G401 (cell line): ENCODE measurements at places on chromosomes 12 and 14.
A peak's percentile ranks its signal among the peaks of the same experiment; 100 is the strongest.

- no peak for DNase-seq
Observed at GRCh38 chr12:131642101-131642540, 68.8 kb upstream of the SFSWAP start.

- peak; percentile 19 for DNase-seq
Observed at GRCh38 chr12:76272287-76272686, 75.9 kb downstream of the BBS10 start.

GRCh38 chr12:124273630-124274029 is 21.3 kb upstream of the RFLNA start:
- peak; percentile 13 for DNase-seq

GRCh38 chr12:82027612-82028011 is 268.5 kb upstream of the PPFIA2 start:
- DNase-seq: no peak

- no peak for DNase-seq
Observed at GRCh38 chr12:43937947-43938346, 102.1 kb downstream of the TMEM117 start.

GRCh38 chr12:1091350-1091749 is 100.3 kb downstream of the ERC1 start:
- DNase-seq: peak; percentile 45

DNA sequence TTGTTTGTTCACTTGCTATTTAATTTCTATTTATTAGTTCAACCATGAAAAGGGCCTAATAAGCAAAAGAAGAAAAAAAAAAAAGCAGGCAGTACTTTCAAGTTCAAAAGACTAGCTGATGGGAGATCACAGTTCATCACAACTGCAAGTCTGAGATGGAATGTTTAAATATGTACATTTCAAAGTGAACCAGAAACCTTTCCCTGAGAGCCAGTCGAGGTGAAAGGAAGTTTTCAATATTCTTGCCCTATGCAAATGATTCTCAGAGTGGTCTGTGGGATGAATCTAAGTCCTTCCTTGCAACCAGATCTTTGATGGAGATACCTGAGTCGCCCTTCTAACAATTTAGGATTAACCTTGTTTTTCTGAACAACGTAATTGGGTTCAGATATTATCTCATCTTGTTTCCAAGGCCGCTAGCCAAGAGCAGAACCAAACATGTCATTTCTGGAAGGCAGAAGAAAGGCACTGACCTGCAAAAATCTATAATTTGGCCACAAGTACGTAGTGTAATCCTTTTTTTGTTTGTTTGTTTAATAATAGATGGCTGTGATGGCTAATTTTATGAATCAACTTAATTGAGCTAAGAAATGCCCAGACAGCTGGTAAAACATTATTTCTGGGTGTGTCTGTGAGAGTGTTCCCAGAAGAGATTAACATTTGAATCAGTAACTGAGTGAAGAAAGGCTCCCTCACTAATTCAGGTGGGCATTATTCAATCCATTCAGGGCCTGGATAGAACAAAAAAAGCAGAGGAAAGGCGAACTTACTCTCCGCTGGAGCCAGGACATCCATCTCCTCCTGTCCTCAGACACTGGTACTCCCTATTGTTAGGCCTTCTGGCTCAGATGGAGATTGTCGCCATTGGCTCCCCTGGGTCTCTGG is 171.1 kb upstream of the TMPO start:
- no peak for DNase-seq

DNA sequence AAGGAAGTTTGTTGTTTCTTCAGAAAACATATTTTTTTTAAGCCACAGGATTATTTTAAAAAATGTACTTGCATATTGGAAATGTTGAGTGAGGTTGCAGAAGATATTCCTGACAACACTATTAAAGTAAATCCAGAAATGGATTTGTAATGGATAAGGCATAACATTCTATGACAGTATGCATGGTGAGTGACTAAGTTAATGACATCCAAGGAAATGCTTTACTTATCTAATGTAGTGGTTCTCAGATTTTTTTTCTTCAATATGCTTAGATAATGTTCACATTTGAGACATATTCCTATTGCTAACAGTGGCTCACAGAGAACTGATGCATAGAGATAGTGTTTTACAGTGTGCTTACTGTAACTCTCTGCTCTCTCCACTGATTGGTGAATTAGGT is 49.4 kb downstream of the ZDHHC17 start:
- no peak for DNase-seq

DNA sequence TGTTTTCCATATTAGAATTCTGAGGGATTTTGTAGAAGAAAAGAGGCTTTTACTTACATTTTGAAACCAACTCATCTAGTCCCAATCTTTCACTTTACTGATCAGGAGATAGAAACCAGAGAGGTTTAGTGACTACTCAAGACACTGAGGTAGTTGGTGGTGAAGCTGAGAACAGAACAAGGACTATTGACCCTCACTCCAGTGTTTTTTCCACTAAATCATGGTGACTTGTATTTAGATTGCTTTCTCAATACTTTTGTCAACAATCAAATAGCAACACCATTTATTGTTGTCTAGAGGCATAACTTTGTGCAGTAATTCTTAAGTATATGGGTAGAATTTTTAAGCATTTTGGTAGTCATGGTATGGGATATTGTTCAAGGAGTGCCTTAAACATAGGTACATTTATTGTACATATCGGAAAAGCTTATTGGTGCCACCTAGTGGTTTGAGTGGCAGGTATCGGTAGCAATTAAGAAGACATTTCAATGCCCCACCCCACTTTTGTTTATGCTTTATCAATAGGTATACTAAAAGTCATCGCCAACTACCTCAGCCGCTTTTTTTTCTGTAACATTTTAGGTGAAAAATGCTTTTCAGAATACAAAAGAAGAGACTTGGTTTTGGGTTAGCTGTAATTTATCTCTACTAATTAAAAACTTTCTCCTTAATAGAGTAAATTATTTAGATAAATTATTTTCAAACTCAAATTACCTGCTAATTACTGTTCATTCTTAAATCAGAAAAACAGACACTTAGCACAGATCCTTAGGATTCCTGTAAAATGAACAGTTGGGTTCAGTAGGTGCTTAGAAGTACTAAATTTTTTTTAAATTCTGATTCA is 47.3 kb upstream of the PAWR start:
- DNase-seq: peak; percentile 65

GRCh38 chr12:87923361-87923760 is 105.8 kb downstream of the C12orf50 start:
- no peak for DNase-seq

DNA sequence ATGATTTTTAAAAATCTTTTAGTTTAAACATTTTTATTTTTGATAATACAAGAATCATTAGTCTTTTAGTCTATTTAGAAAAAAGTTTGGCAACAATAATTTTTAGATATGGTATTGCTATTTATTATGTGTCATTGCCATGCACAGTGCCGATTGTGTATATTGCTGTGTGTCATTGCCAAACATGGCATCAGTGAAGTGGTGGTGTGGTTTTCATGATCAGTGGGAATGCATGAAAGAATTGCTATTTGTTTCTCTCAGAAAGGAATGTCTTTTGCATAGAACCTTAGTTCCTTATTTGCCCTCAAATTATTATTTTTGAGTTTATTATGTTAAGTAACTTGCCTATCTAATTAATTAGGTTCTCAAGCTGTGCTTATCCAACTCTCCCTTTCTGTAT is 397.5 kb upstream of the PDE3A start:
- no peak for DNase-seq

GRCh38 chr12:64560396-64561301 is 49.6 kb upstream of the RASSF3 start:
- no peak for DNase-seq

DNA sequence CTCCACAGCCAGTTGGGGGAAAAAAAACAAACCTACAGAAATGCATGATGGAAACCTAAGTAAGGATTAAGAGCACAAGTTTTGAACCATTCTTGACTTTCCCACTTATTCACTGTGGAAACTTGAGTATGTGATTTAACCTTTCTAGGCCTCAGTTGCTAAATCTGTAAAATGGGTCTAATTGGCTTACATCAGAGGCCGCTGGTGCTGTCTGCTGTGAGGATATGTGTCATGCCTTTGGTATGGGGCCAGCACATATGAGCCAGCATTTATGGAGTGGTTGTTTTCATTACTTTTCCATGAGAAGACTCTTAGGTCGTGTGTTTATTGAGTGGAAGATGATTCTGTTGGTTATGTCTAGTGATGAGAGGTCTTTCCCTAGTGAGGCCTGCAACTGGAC is 102.4 kb downstream of the ESR2 start:
- DNase-seq: no peak

DNA sequence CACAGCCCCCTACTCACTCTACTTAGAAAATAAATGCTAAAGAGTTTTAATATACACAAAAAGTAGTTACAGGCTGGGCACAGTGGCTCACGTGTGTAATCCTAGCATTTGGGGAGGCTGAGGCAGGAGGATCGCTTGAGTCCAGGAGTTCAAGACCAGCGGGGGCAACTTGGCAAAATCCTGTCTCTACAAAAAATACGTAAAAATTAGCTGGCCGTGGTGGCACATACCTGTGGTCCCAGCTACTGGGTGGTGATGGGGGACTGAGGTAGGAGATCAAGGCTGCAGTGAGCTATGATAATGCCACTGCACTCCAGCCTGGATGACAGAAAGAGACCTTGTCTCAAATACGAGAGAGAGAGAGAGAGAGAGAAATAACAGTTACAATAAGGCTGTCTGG is 9.9 kb upstream of the DYNC1H1 start:
- no peak for DNase-seq

- no peak for DNase-seq
Observed at GRCh38 chr14:92539419-92539818, 25.8 kb downstream of the RIN3 start.
